ENCODE measurements at places on chromosomes 16 and 17. TPM values are rescaled to one million over a fixed set of nuclear protein-coding genes. Genes with fewer than 3 reads are reported as not detected.

Gene LRRC36
- 0.38 TPM for total RNA-seq

Gene TERB1
- 0.06 TPM for total RNA-seq

Gene GNGT2
- total RNA-seq, result 0.50 TPM

Gene C1QTNF8
- not detected for total RNA-seq

Gene NPIPA2
- total RNA-seq, result 1.3 TPM
